ENCODE measurements at places on chromosomes 5 and 9. TPM values are rescaled to one million over a fixed set of nuclear protein-coding genes. Genes with fewer than 3 reads are reported as not detected.

DNA sequence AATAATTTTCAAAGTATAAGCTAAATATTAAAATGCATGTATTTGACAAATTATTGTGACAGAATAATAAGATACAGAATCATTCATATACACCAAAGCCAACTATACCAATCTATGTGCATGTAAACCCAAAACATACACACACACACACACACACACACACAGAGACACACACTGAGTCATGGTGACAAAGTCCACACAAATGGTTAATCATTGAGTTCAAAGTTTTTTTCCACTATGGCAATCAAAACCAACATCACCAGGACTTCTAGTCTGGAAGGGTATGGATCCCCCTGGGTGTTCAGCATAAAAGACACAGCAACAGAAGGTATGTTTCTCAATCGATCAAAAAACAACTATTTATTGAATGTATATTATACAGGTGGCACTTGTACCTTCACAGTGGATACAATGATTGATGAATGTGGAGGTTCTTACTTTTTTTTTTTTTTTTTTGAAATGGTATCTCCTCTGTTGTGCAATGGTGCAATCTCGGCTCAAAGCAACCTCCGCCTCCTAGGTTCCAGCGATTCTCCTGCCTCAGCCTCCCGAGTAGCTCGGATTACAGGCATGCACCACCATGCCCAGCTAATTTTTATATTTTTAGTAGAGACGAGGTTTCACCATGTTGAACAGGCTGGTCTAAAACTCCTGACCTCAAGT lies 137.0 kb downstream of the PDE4D start:
- peaks cover 2% of the 10 kb centered on the region for H3K27me3 ChIP-seq
- H3K27ac ChIP-seq = no peak overlapping the region
- no peak overlapping the region for H3K4me3 ChIP-seq
- no peak for DNase-seq
- peaks cover 13% of the 10 kb centered on the region for H3K4me1 ChIP-seq
- peaks cover 5% of the 10 kb centered on the region for H3K36me3 ChIP-seq

DNA sequence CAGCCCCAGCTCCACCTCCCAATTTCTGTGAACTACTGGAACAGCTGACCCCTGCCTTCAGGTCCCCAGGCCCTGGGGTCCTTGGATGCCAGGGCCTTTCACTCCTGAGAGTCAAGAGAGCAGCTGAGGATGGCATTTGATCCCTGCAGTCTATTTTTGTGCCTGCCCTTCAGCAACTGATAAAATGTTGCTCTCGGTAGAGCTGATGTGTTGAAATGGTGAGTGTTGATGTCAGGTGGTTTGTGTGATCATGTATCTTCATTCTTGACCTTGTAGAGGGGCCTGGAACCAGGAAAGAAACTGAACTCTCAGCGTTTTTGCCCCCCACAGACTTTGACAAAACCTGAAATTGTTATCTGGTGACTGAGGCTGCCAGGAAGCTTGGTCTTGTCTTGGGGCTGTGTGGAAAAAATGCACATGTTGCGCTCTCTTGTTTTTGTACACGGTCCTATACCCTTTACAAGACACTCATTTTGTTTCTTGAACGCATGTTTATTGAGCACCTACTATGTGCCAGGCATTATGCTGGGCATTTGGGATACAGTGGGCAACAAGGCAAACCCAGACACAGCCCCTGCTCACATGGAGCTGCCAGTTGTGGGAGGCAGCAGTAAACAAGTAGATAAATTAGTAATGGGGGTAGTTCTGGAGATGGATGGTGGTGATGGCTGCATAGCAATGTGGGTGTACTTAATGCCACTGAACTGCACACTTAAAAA lies 78.3 kb downstream of the PPARGC1B start:
- no peaks in the 10 kb centered on the region for H3K27me3 ChIP-seq
- no peaks in the 10 kb centered on the region for H3K36me3 ChIP-seq
- no peak for DNase-seq
- H3K4me1 ChIP-seq = peaks cover 5% of the 10 kb centered on the region
- H3K27ac ChIP-seq = no peak overlapping the region

DNA sequence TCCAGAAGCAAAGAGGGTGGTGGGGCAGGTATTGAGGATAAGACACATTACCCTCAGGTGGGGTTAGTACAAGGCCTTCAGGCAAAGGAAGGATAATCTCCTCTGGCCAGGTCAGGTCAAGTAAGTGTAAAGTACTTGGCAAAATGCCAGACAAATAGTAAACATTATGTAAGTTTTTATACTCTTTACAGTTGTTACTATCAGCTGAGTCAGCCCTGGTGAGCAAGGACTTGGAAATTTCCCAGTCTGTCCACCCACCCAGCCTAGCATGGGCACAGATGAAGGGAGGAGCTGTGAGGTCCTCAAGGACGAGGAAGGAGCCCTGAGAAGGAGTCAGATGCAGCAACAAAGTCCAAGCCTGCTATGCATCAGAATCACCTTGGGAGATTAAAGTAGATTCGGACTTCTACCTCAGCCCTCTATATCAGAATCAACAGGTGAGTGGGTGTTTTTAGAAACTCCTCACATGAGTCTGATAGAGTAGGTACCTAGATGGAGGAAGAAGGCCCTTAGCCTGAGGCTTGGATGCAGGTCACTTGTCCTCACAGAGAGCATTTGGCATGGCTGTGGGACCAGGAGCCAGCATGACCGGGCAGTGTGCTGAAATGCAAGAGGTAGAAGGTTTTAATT lies 50.2 kb upstream of the BARX1 start:
- H3K4me1 ChIP-seq = no peaks in the 10 kb centered on the region
- H3K27ac ChIP-seq = no peak overlapping the region
- peaks cover 13% of the 10 kb centered on the region for H3K27me3 ChIP-seq
- H3K4me3 ChIP-seq = no peak overlapping the region
- no peaks in the 10 kb centered on the region for H3K36me3 ChIP-seq

GRCh38 chr9:81113453-81114124 lies 575.8 kb downstream of the TLE1 start:
- DNase-seq = no peak
- H3K36me3 ChIP-seq = no peaks in the 10 kb centered on the region
- no peak overlapping the region for H3K27ac ChIP-seq
- H3K27me3 ChIP-seq = no peaks in the 10 kb centered on the region
- no peak overlapping the region for H3K4me3 ChIP-seq

The MEIKIN gene
- total RNA-seq = not detected

The ADAMTS16 gene
- not detected for total RNA-seq

All from activated T-helper 2 cell treated with anti-CD3 and anti-CD28 coated beads, Interferon-gamma antibody, Interleukin-2, Interleukin-4, amounts not matched to agents 10 μg/mL and 5 μg/mL and 100 μg/mL, durations not matched to agents 14 hours and 24 hours and 36 hours (primary cell).